ENCODE measurements at places on chromosomes 16 and 17.
A peak's percentile ranks its signal among the peaks of the same experiment; 100 is the strongest.

DNA sequence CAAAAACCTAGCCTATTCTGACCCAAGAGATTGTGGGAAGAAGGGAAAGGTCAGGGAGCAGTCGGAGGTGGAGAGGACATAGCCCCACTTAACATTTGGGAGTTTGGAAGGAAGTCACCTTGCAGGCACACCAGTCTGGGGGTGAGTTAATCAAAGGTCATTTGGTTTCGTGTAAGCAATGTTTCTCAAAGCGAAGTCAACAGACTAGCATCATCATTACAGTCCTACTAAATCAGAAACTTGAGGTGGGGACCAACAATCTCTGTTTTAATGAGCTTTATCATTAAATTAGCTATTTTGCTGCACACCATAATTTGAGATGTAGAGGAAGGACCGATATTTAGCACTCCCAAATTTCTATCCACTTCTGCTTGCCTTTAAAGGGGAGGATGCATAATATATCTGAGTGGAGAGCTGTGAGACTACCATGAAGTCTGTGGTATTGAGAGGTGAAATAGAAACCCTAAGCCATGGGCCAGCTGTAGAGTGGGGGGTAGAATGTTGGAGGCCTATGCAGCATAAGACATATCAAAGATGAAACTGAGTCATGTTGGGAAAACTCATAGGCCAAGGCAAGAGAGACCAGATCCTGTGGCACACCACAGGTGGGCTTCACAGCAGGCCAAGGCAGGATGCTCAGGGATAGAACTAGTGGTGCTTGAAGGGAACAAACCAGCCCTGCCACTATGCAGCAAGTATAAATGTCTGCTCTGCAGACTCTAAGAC is 141.7 kb upstream of the ANKFN1 start:
- DNase-seq = no peak

GRCh38 chr17:47720196-47720595 is 12.8 kb upstream of the TBX21 start:
- DNase-seq = no peak

GRCh38 chr16:52976539-52977167 is 76.0 kb downstream of the CHD9NB start:
- peak; percentile 15 for DNase-seq

DNA sequence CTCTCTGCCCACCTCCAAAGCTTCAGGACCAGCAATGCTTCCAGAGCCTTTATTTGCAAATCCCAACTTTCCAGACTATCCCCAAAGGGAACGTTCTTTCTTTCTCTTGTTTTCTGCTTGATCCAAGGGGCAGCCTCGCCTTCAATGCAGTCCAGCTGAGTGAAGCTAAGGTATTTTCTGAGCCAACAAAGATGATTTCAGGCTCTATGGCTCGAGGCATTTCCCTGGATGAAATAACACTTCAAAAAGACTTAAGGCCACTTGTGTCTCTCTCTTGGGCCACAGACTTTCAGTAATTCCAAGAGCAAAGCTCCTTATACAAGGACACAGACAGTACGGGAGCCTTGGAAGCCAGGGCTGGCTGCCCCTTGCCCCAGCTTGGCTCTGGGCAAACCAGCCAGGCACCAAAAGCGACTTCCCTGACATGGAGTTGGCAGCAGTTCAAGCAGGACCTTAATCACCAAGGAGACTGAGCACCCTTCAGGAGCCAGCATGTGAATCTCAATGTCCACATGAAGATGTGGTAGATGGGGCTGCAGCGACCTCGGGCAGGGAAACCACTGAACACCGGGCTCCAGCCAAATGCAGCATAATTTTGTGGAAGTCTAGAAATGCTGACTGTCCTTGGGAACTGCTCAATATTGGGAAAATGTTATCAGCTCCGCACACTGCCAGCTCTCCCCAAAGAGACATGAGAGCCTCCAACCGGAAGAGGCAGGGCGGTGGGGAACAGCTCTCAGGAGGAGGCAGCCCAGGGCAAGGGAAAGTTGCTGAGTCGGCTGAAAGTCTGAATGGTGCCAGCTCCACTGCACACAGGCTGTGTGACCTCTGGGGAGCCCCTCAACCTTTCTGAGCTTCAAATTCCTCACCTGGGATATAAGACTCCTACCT is 39.0 kb downstream of the TK2 start:
- peak; percentile 40 for DNase-seq

GRCh38 chr16:57815987-57816745 is 13.9 kb upstream of the KIFC3 start:
- DNase-seq = peak; percentile 86

GRCh38 chr17:17326275-17326875 is 23.2 kb downstream of the NT5M start:
- no peak for DNase-seq

GRCh38 chr16:3578610-3579551 is 1.7 kb upstream of the NLRC3 start:
- no peak for DNase-seq

- DNase-seq = no peak
These were observed 28.8 kb downstream of the NLRC3 start for GRCh38 chr16:3548445-3548844.

- DNase-seq = no peak
These were observed 84.2 kb upstream of the FOXF1 start for GRCh38 chr16:86426063-86426642.

DNA sequence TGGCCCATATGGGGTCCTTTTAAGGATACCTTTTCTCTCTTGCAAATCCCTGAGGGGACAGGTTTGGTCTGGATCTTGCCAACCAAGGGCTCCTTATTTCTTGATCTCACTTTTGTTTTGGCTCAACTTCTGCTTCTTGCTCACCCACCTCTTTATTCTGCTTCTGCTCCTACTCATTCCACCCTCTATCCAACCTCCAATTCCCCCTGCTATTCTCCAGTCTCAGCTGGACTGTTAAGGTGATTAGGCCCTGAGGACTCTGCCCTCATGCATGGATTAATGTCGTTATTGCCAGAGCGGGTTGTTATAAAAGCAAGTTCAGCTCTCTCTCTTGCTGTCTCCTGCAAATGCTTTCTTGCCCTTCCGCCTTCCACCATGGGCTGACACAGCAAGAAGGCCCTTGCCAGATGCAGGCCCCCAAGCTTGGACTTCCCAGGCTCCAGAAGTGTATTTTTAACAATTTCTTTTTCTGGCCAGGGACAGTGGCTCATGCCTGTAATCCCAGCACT is 29.8 kb downstream of the LAT start:
- no peak for DNase-seq

DNA sequence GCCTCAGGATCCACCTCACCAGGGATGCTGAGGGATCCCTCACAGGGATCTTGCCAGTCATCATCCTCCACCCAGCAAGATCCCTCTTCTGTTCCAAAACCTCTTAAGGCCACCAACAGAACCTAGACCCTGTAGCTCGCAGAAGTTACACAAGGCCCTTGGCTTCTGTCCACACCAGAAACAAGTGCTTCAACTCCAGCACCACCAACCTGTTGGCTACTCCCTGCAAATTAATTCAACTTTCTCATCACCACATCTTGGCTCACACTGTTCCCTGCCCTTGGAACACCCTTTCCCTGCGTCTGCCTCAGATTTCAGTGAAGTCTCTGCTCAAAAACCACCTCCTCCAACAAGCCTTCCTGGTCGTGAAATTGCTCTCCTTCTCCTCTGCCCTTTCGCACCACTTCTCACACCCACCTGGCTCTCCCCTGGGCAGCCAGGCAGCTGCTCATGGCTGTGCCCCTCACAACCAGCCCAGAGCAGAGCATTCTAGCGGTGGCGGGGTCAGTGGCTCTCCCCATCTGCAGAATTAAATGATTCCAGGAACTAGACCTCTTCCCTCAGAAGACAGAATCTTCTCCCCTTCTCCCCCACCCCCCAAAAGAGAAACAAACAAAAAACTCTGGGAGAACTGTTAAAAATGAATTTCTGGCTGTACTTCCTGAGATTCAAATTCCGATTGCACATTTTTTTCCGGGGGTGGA is 1.8 kb downstream of the PLLP start:
- DNase-seq = no peak

- no peak for DNase-seq
These were observed 114.4 kb downstream of the GRIN2A start for GRCh38 chr16:10067835-10068234.

DNA sequence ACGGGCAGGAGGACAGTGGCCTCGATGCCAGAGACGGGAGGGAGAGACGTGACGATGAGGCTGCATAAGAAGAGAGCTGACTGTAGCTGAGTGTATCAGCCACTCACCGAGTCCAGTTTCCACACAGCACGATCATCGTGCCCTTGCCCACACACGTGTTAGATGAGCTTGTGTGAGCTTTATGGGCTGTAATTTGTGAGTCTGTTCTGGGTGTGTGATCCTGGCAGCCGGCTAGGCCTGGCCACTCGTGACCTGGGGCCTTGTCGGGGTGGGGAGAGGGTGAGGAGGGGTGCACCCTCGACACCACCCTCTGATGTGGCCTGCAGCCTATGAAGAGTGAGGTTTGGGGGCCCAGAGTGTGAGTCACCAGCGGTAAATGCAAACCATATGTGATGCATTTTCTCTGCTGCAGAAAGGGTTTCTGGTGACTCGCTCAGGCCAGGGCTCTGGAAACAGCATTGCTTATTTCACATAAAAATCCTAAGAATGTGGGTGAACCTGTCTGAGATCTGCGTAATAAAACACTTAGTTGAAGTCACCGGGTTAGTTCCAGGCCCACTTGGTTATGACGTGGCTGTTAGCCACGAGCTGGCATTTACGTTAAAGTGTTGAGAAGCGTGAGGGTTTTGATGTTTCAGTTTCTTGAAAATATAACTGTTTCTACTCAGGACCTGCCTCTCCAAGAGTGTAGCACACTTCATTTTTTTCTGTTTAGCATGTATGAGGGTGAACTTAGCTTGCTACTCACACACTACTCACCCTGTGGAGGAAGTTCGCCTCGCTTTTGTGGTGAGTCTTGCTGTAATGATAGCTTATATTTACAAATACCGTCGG is 4.2 kb downstream of the METRNL start:
- DNase-seq = peak; percentile 96

- DNase-seq = no peak
These were observed 17.5 kb downstream of the RHOT1 start for GRCh38 chr17:32159586-32160438.

DNA sequence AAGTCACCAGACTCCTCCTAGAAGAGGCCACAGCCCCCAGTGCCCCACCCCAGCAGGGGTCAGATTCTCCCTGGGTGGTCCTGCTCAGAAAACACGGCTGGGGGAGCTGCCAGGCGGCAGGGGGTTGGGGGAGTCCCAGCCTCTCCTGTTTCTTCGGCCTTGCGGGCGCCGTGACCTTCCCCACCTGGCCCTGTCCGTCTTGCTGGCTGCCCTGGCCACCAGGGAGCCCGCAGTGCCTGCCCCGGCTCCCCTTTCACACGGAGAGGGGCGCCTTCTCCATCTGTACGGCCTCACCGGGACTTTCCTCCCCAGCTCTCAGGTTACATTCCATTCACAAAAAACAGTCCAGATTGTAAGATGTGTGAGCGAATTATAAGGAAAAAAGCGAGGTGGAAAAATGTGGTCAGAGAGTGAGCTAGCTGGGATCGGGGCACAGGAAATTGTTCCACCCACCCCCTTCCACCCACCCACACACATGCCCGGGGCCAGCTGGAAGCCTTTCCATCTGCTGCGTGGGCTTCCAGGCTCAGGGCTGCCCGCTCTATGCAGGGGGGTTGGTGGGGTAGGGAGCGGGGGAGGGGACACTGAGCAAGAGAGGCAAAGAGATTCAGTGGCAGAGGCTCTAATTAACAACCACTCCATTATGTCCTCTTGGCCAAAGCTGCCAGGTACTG is 14.6 kb upstream of the CIBAR2 start:
- peak; percentile 77 for DNase-seq
